Foreskin fibroblast (primary cell): ENCODE measurements at places on chromosomes 13 and 19.

DNA sequence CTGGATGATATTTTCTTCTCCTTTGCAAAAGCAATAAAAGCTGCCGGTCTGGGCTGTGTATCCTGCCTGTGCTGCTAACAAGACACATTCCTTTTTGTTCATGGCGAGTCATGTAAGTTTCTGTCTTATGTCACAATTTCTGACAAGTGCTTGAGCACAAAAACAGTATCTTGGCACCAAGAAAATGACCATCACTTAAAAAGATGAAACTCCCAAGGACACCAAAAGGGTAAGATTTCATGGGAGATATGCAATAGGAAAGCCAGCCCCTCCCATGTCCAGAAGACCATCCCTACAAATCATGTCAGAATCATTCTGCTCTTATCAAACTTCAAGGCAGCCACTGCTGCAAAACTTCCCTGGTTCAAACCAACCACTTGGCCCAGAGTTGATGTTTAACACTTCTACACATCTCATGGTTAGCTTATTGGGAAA, 375.4 kb upstream of the ZNF507 start:
- DNase-seq: no peak

DNA sequence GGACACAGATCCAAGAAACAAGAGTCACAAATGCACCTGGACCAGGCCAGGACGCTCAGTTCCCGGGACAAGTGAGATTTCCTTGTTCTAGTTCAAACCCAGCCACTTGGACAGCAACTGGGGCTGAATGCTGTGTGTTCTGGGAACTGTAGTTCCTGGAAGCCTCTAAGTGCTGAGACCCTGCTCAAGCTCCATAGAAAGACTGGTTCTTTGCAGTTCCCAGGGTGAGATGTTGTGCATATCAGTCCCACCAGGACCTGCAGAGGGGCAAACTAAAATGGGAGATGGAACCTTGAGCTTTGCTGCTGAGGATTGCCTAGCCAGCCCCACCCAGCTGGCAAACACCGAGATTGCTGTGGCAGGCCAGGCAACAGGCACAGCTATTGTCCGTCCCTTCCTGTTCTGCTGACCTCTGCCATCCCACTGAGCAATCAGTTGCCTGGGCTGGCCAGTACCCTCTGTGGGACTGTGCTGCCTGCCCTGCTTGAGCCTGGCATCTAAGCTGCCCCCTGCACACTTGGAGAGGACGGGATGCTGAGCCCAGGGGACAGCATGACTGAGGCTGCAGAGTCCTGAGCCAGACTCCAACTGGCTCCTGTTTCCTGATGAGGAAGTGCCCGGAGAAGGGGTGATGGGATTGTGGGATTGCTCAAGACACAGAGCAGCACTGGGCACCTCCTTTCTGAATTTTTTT, 1.4 kb upstream of the GIPC1 start:
- DNase-seq: peak; percentile 47

DNA sequence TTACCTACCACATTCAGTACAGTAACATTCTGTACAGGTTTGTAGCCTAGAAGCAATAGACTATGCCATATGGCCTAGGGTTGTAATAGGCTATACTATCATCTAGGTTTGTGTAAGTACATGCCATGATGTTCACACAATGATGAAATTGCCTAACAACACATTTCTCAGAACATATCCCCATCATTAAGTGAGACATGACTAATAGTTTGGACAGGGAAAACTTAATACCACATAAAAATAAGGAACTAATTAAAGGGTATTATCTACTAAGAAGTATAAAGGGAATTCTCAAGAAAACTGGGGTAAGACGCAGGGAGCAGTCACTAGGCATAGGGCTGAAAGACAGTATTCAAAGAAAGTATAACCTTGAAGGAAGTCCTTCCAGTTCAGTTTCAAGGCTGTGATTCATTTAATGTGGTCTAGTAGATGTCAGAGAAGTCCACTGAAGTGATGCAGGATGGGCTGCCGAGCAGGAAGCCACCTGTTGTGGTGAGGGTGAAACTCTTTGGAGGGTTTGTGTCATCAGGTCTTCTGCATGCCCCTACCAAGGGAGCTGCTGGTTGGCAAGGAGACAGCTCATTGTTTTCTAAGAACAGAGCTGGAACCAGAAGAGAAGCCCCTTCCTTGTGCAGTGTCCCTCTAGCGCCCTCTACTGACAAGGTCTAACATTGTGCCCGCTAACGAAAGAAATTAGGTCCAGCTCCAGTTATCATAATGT, 122.9 kb downstream of the OLFM4 start:
- DNase-seq: peak; percentile 2

DNA sequence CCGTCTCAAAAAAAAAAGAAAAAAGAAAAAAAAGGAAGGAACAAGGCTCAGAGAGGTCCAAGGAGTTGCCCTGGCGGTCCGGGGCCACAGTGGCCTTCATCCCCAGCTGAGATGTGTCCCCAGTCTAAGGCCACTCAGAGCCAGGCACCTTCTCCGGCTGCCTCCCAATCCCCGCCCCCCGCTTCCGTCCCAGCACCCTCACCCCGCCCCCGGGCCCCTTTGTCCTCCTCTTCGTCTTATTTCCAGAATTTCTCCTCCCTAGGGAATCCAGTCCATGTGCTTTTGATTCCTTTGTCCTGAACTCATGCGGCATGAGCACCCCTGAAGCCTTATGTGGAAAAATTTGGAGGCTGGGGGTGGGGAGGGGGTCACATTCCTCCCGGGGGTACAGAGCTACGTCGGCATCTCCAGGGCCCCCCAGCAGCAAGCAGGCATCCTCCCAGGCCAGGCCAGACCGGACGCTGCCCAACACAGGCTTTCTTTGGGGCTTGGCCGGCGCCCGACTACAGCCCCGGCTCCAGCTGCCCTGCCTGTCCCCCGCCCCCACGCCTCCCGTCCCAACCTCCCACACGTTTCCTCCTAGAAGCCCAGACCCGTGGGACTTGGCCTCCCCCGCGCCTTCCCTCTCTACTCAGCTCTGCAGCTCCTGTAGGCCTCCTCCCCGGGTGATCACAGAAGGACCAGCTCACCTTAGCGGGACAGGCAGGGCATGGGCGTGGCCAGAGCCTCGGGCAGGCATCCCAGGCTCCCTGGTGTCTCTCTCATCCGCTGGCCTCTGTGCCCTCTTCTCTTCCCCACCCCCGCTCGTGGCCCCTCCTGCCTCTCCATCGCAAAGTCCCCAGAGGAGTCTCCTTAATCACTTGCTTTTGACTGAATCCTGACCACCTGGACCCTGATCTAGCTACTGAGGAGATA, 17.8 kb upstream of the ADGRE5 start:
- DNase-seq: peak; percentile 48

- peak; percentile 95 for DNase-seq
Observed at GRCh38 chr19:1265615-1266128, 3.5 kb upstream of the CIRBP start.

DNA sequence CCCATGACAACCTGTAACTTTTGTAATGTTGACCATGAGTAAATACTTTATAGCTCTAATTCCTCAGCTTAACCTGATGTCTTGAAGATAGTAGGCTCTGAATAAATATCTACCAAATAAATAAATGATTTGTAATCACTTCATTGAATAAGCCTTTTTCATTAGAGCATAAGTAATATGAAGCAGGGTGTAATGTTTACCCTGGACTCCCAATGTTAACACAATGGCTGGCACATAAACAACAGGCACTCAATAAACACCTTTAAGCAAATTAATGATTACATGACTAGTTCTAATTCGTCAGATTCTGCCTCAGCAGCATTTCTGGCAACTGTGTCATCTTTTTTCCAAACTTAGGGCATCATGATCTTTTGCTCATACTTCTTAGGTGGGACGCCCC, 396.3 kb downstream of the LIG4 start:
- DNase-seq: no peak

DNA sequence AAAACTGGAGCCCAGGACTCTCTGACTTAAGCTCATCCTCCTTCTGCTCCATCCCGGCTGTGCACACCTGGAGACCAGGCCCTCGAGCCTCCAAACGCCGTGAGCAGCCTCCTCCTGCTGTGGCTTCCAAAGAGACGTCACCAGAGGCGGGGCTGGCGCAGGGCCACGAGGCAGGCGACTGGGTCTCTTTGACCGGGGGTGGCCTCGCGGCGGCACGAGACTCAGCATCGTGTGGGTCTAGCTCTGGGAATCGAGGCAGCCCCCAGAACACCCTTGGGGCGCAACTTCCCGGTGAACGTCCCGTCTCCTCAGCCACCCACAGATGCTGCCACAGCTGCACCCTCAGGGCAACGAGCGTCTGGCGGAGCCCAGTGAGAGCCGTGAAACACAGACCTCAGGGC, 22.8 kb downstream of the RASA3 start:
- no peak for DNase-seq

- DNase-seq: no peak
Observed at GRCh38 chr19:23855676-23856075, 59.0 kb upstream of the ZNF726 start.

GRCh38 chr13:26914624-26915023, 154.0 kb upstream of the GPR12 start:
- DNase-seq: no peak

GRCh38 chr13:96958286-96958891, 35.9 kb downstream of the OXGR1 start:
- DNase-seq: peak; percentile 22

DNA sequence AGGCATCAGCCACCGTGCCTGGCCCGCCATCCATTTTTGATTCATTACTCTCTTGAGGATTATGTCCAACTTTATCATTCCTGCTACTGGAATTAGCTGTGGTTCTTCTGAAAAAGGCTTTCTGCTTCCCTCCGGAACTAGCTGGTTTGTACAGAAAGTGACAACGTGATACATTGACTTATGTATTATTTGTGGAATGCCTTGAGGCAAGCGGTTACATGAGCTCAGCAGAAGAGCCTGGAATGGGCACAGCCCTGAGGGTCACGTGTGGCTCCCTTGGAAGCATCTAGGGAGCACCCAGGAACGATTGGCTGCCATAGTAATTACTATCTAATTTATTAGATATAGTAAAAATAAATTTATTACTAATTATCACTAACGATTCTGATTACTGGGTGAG, 14.4 kb upstream of the RETN start:
- peak; percentile 65 for DNase-seq

GRCh38 chr13:99646866-99647595, 145.8 kb downstream of the TM9SF2 start:
- DNase-seq: no peak

GRCh38 chr19:17234911-17235299, 8.9 kb downstream of the OCEL1 start:
- DNase-seq: peak; percentile 80

- DNase-seq: peak; percentile 23
Observed at GRCh38 chr19:23070353-23071146, 46.3 kb upstream of the ZNF730 start.

DNA sequence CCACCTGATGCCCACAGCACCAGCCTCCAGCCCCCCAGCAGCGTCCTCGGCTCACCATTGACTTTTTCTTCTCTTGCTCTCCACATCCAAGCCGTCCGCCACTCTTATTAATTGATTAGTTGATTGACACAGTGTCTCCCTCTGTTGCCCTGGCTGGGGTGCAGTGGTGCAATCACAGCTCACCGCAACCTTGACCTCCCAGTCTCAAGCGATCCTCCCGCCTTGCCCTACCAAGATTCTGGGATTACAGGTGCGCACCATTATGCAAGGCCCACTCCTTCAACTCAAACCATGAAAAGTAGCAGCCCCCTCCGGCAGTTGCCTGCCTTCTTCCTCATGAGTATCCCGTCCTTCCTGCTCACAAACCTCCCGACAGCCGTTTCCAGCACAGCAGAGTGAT, 921 bp upstream of the TEX29 start:
- no peak for DNase-seq

DNA sequence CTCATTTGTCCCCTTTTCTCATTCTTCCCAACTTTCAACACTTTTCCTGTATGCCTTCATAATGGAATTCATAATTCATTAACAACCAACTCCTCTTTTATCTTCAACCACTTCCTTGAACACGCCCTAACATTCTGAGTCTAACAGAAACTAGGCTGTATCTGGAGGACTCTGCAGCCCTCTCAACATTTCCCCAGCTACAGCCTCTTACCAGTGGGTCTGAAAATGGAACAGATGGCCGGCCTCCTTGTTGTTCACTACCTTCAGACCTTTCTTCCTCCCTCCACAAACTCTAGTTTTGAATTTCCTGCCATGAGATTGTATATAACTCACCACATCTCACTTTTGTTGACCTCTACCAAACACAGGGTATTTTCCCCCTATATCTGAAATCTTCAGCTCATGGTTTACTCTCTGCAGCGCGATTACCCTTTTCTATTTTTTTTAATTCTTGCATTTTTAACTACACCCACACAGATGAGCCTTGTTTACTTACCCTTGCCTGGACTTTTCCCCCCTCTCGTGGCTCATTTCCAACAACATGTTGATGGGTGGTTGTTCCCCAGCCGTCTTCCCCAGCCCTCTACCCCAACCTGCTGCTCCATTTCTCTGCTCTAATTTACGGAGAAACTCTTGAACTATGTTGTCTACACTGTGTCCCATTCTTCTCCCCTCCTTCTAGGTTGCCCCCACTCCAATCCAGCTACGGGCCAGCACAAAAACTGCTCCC, 846 bp downstream of the ZNF790 start:
- no peak for DNase-seq

DNA sequence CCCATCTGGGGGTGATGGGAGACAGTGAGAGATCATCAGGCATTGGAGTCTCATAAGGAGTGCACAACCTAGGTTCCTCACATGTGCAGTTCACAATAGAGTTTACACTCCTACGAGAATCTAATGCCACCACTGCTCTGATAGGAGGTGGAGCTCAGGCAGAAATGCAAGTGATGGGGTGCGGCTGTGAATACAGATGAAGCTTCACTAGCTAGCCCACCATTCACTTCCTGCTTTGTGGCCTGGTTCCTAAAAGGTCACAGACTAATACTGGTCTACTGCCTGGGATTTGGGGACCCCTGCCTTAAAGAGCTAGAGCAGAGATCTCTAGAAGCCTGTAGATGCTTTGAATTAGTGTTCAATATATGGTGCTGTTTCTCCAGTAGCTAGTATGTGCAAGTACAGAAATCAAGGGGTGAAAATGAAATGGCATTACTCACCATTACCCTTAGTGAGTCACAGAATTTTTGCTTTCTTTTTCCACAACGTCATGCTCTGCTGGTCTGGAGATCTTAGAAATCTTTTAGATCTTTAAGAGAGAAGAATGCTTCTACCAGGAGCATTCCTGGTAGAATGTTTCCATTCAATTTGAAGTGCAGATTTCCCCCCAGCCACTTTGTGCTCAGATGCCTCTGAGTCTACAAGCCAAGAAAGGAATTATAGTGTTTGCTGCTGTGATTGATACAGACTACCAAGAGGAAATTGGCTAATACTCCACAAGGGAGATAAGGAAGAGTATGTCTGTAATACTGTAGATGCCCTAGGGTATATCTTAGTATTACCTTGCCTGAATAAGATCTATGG, 2301.2 kb downstream of the PCDH9 start:
- peak; percentile 62 for DNase-seq

- DNase-seq: peak; percentile 1
Observed at GRCh38 chr19:40962460-40962961, 28.6 kb upstream of the CYP2B6 start.

- DNase-seq: no peak
Observed at GRCh38 chr19:3138268-3138667, 2.4 kb downstream of the GNA15 start.

- no peak for DNase-seq
Observed at GRCh38 chr19:18741124-18742121, 49.7 kb downstream of the COMP start.
